ENCODE measurements at places on chromosomes 7 and 10. TPM values are rescaled to one million over a fixed set of nuclear protein-coding genes. Genes with fewer than 3 reads are reported as not detected.

DNA sequence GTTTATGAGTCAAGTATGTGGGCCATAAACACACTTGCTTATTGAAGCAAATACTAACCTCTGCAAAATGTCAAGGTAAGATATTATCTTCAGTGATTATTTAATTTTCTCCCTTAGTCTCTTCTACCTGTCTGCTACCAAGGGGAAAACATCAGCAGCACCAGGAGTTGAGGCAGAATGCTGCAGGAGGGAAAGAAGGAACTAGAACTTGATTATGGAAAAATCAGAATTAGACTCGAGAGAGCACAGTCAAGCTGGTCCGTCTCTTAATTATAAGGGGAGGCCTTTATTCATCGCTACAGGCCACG, 4.9 kb upstream of the ZFYVE27 start:
- DNase-seq: no peak

DNA sequence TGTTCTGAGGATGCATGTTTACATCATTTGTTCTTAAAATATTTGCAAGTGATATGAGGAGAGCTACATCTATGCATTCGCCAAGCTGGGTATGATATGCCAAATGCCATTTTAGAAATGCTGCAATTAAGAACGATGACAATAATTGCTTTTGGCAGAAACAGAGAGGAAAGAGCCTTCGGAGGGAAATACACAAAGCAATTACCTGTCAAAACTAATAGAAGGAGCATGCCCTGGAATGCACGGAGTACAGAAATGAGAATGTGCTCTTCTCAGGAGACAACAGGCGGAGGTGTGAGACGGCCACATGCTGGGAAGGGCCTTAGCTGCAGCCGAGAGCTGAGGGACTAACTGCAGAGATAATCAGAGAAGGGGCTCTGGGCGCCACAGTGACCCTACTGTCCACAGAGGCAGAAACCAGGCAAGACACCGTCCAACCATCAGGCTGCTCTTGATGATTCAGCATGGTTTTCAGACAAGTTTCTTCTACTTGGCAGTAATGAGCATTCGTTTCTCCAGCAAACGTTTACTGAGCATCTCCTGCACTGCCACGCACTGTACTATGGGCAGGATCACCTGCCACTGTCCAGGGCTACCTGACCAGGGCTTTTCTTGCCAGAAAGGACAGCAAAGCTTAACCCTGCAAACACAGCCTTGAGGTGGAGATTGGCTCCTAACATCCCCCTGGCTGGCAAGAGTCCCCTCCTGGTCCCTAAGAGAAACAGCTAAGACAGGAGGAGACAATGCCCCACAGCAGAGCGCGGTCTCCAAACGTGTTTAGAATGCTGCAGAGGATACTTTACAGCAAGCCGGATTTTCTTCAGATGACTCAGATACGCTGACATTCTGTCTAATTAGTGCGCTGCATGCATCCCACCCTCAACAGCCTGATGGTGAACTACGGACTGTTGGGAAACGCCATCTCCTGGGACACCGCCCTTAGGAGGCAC, 18.1 kb downstream of the VIPR2 start:
- no peak for DNase-seq

DNA sequence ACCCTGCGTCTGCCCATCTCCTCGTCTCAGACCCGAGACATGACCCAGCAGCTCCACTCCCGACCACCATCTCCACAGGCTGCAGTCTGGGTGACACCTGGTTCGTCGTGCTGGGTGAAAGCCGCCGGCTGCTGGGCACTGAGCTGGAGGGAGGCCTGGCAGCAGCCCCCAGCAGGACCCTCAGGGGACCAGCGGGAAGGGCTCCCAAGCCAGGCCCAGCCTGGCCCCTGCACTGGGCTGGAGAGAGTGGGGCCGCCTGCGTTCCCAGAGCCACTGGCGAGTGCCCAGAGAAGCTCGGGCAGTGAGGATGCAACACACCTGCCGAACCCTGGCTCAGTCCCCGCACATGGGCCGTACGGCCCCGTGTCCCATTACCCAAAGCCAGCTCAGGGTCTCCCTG, 21.3 kb downstream of the CFAP46 start:
- DNase-seq: no peak

- DNase-seq: no peak
These were observed 31.0 kb downstream of the MKI67 start for GRCh38 chr10:128095027-128095752.

DNA sequence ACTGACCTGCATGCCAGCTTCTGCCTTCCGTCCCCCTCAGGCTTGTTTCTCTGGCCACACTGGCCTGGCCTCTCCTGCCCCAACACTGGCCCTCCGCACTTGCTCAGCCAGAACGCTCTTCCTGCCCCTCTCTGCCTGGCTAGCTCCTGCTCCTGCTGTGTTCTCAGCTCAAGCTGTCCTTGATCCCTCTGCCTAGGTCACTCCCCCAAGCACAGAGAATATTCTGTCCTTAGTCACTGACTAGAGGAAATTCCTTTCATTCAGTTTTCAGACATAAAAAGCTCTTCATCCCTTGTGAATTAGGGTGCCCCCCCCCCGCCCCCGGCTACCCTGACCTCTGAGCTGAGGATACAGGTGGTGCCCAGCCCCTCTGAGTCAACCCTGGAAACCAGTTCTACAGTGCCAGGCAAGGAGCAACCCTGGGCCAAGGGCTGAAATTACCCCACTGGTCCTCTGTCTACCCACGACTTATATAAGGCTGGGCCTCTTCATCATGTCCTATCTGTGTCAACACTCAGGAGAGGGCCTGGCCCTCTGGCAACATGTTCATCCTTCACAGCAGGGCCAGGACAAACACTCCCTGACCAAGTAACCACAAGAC, 6.6 kb upstream of the SGPL1 start:
- no peak for DNase-seq

- no peak for DNase-seq
These were observed 87.4 kb downstream of the CCNY start for GRCh38 chr10:35423505-35424306.

- no peak for DNase-seq
These were observed 12.3 kb upstream of the MRPS33 start for GRCh38 chr7:141027043-141027442.

CLIP2 gene
- total RNA-seq: 19.3 TPM

DNA sequence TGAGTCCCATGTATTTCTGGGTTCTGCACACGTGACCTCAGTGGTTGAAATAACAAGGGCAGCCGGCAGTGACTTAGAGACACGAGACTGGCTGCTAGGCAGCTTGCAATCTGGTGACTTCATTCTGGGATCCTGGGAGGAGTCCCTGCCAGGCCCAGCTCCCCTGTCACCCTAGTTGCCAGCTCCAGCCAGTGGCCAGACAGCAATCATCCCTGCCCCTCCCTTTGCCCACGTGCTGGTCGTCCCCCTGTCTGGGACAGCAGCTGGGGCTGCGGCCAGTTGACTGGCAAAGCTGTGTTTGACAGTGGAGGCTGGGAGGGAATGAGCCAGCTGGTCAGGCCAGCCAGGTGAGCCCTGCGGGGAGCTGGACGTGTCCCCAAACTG, 30.0 kb downstream of the ADGRA1 start:
- DNase-seq: no peak

All from skin of body (tissue), 3 donors.